BJ (cell line): ENCODE measurements at places on chromosomes 5 and 9. TPM values are rescaled to one million over a fixed set of nuclear protein-coding genes. Genes with fewer than 3 reads are reported as not detected.

DNA sequence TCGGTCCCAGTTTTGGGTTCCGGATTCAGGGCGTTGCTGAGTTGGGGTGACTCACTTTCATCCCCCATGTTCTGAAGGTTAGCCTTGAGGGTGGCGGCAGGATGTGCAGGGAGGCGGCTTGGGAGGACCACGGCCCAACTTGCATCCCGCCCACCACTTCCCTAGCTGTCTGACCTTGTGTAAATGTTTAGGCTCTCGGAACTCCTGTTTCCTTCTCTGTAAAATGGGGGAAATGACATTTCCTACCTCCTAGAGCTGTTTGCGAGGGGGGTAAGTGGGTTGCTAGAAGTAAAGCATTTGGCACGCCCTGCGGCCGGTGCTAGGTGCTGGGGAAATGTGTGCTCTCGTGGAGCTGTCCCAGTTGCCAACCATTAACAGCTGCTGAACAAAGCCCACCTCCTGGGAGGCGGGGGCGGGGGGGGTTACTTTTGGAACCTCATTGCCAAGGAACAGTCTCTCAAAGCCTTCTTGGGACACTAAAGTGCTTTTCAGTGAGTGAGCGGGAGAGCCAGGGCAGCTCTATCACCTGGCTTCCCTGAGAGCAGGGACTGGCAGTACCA is 27.5 kb downstream of the PTGES2 start:
- no peak for DNase-seq

- no peak for DNase-seq
Measured at GRCh38 chr9:96232539-96233241, 69.3 kb downstream of the HSD17B3 start.

Gene OGN
- polyA plus RNA-seq = 0.02 TPM in 1 of 2 replicates, not detected in the other

- peak; percentile 9 for DNase-seq
Measured at GRCh38 chr9:107312376-107313050, 29.4 kb downstream of the RAD23B start.

Gene ARSK
- 8.0 and 14.2 TPM in 2 replicates for polyA plus RNA-seq

Gene HACD4
- polyA plus RNA-seq = 4.3 and 8.6 TPM in 2 replicates

GRCh38 chr9:136208675-136209074 is 3.7 kb upstream of the LHX3 start:
- no peak for DNase-seq

DNA sequence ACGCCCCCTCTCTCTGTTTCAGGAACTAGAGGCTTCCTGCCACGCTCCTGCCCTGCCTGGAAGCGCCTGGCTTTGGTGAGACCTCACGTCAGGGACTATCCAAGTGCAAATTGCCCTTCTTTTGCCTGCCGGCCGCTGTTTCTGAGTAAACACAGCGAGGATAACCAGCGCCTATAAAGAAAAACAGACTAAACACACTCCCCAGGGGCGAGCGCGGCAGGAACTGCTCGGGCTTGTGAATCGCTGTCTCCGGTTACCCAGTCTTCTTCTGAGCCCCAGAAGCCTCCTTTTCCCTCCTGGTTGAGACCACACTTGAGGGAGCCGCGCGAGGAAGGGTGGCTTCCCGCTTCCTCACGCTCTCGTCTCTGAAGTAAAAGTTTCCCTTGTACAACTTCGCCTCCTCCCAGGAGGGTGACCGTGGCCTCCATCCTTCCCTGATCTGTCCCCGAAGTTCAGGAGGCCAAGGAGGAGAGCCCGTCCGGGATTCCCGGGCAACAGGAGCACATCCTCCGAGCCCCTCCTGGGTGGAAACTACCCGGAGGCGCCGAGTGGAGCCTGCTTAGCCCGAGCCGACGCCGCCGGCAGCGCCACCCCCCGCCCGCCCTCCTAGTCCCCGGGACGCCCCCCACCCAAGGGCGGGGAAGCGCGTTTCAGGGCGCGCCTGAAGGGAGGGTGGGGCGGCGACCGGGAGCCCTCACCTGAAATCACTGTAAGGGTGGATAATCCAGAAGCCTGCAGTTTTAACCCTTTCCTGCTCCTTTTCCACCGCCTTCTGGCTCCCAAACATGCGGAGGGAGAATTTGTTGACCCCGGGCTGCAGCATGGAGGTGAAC is 993 bp downstream of the HCN1 start:
- no peak for DNase-seq

DNA sequence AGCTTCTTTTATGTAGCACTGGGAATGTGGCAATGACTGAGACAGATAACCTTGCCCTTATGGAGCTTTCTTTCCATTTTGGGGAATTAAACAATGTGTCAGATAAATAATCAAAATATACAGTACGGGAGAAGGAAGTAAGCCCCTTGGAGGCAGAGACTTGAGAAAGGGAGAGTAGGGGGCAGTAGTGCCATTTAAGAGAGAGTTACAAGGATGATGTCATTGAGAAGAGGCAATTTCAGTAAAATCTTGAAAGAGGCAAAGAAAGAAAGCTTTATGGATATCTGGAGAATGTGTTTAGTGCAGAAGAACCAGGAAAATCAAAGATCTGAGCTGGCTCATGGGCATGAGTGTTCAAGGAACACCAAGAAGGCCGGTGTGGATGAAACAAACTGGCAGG is 77.3 kb downstream of the KCTD16 start:
- DNase-seq = no peak

DNA sequence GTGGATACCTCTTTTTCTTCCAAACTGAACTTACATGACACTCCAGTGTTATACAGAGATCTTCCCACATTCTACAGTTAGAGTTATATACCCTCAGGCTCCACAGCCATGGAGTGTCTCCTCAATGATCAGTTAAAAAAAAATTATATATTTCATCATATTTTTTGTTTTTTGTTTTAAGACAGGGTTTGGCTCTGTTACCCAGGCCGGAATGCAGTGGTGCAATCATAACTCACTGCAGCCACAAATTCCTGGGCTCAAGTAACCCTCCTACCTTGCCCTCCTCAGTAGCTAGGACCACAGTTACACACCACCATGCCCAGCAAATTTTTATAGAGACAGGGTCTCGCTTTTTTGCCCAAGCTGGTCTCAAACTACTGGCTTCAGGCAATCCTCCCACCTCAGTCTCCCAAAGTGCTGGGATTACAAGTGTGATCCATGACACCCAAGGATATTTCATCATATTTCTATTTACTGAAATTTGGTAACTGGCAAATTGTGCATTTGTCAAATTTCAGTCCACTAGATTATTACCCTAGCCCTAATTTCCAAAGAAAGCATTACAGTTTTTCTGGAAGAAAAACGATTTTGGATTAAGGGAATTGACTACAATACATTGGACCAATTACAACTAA is 18.1 kb upstream of the SCAI start:
- peak; percentile 31 for DNase-seq

Gene SCGB3A1
- polyA plus RNA-seq = not detected in 2 replicates

GRCh38 chr5:160209917-160210316 is 19.4 kb upstream of the FABP6 start:
- no peak for DNase-seq

GRCh38 chr5:14351845-14352712 is 208.9 kb downstream of the TRIO start:
- DNase-seq = peak; percentile 9

DNA sequence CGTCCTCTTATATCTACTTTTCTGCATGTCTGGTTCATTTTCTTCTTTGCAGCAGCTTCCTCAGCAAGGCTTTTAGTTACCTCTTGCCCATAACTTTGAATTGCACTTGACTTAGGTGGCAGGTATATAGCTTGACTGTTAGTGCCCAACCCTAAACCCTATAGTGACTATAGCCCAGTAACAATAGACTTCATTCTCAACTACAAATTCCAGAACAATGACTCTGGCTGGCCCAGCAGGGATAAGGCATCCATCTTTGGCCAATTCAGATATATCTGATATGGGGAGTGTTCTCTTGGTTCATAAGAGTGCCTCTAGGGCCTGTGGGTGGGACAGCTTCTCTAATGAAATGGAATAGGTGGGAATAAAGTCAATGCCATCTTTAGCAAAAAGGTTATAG is 246.2 kb downstream of the DMRT2 start:
- no peak for DNase-seq

Gene OR1N1
- not detected in 2 replicates for polyA plus RNA-seq

DNA sequence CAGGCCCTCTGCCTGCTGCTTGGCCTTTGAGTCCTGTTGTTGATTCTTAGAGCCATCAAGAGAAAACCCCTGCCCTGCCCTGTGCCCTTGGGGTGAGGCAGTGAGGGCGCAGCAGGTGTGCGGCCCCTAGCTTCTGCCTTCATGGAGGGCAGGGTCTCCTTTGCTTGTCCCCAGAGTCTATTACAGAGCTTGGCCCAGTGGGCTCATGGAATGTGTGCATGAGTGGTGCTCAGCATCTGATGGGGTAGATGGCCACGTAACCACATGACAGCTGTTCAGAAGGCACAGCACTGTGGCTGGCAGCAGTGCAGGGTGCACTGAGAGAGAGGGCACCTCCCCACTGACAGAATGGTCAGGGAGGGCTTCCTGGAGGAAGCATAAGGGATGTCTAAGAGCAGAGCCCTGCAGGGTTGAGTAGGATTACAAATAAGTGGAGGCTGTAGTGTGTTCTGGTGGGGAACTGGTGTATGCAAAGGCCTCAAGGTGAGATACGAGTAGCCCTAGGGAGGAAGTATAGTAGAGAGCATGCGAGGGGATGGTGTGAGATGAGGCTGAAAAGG is 70.8 kb downstream of the MACROH2A1 start:
- DNase-seq = no peak

Gene SLC6A19
- polyA plus RNA-seq = not detected in 2 replicates

- no peak for DNase-seq
Measured at GRCh38 chr5:127587246-127587917, 61.5 kb upstream of the CTXN3 start.
